ENCODE measurements at places on chromosomes 6 and 20.

DNA sequence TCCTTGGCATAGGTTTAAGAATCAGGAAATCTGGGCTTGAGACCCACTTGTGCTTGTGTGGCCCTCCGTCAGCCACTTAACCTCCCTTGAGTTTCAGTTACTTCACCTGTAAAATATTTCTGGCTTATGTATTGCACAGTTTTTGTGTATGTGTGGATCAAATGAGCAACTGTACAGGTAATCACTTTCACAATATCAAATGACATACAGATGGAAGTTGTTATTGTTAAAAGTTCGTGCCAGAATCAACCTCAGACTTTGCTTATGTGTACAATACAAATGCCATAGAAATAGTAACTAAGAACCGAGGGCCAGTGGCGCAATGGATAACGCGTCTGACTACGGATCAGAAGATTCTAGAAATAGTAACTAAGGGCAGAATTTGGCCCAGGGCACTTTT lies 65.6 kb upstream of the KIF13A start:
- no peak for DNase-seq

- DNase-seq, result no peak
These were observed 177.6 kb downstream of the THBS2 start for GRCh38 chr6:169075915-169076654.

- DNase-seq, result no peak
These were observed 136.9 kb downstream of the TRMT11 start for GRCh38 chr6:126123226-126123625.

DNA sequence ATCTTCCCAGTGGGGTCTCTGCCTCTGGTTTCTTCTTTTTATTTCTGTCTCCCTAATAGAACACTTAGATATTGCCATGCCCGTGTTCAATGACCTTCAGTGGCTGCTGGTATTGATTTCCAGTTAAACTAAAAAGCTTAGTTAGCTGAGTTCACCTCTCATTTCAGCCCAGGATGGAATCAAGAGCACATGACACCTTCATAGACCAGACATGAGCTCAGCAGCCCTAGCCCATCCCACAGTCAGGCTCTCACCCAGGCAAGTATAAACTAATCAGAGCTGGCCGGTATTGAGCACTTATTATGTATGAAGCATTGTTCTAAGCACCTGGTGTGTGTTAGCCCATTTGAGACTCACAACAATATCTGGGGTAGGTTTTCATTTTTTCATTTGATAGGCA lies 33.7 kb upstream of the PLEKHG1 start:
- DNase-seq, result no peak

- DNase-seq, result no peak
These were observed 78.8 kb downstream of the TAF4 start for GRCh38 chr20:61986762-61987321.
